ENCODE measurements at places on chromosomes 2 and 18. TPM values are rescaled to one million over a fixed set of nuclear protein-coding genes. Genes with fewer than 3 reads are reported as not detected.

- no peak overlapping the region for H3K4me3 ChIP-seq
- H3K27ac ChIP-seq = no peak overlapping the region
- H3K4me1 ChIP-seq = no peaks in the 10 kb centered on the region
- no peak for DNase-seq
- no peaks in the 10 kb centered on the region for H3K36me3 ChIP-seq
Observed at GRCh38 chr2:8431446-8432125, 250.3 kb upstream of the ID2 start.

SH3RF3 gene
- 2.7 TPM for total RNA-seq

COLEC11 gene
- 0.18 TPM for total RNA-seq

GRCh38 chr2:156189584-156189983 is 142.9 kb downstream of the NR4A2 start:
- no peaks in the 10 kb centered on the region for H3K27me3 ChIP-seq
- DNase-seq = no peak
- H3K4me3 ChIP-seq = no peak overlapping the region
- no peaks in the 10 kb centered on the region for H3K4me1 ChIP-seq
- H3K27ac ChIP-seq = no peak overlapping the region
- H3K36me3 ChIP-seq = no peaks in the 10 kb centered on the region

GRCh38 chr2:3217646-3218045 is 160.0 kb downstream of the EIPR1 start:
- H3K4me1 ChIP-seq = no peaks in the 10 kb centered on the region
- no peak overlapping the region for H3K4me3 ChIP-seq
- no peaks in the 10 kb centered on the region for H3K36me3 ChIP-seq
- no peak for DNase-seq
- H3K27ac ChIP-seq = no peak overlapping the region

RAD51AP2 gene
- total RNA-seq = under 0.01 TPM

GRCh38 chr2:72041638-72042111 is 106.0 kb downstream of the CYP26B1 start:
- H3K27me3 ChIP-seq = peaks cover 2% of the 10 kb centered on the region
- H3K27ac ChIP-seq = no peak overlapping the region
- H3K4me1 ChIP-seq = no peaks in the 10 kb centered on the region

CYP27C1 gene
- 2.3 TPM for total RNA-seq

- no peaks in the 10 kb centered on the region for H3K4me1 ChIP-seq
- H3K27me3 ChIP-seq = no peaks in the 10 kb centered on the region
- H3K27ac ChIP-seq = peak overlapping the region; percentile 83
- peaks cover 3% of the 10 kb centered on the region for H3K36me3 ChIP-seq
- no peak overlapping the region for H3K4me3 ChIP-seq
- DNase-seq = peak; percentile 93
Observed at GRCh38 chr2:45412754-45413379, 198.2 kb downstream of the SRBD1 start.

CHRND gene
- total RNA-seq = 83.7 TPM

DNA sequence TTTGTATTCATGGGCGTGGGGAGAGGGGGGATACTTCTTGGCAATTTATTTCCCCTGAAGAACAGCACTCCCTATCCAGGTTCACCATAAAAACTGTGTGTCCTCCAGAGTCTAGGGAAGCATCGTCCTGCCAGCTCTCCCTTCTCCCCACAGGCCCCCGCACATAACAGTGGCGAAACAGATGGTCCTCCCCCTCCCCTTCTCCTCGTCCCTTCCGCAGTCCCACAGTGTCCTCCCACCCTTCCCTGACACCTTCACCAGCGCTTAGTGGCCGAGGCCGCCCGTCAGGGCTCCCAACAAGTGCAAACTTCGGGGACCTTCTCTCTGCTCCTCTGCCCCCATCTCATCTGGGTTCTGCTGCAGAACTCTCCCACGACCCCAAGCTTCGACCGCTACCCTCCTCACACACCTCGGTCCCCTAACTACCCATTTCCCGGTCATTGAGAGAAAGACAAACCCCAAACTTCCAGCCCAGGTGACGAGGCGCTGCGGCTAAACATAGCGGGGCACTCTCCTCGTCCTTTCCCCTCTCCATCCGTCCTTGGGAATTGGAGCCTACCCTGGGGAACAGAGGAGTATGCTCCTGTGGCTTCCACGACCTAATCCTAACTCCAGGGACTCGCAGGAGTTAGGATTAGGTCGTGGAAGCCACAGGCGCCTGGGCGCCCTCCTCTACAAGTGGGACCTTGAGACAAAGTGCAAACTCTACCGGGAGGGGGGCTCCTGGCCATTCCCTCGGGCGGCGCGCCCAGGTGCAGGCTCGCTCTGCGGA is 971 bp downstream of the ZNF385B start:
- peaks cover 12% of the 10 kb centered on the region for H3K4me1 ChIP-seq
- no peak for DNase-seq
- peak overlapping the region; percentile 8 for H3K4me3 ChIP-seq
- no peak overlapping the region for H3K27ac ChIP-seq
- H3K36me3 ChIP-seq = no peaks in the 10 kb centered on the region
- H3K27me3 ChIP-seq = peaks cover 26% of the 10 kb centered on the region

GRCh38 chr18:10936176-10937053 is 213.0 kb downstream of the PIEZO2 start:
- no peak overlapping the region for H3K4me3 ChIP-seq
- no peaks in the 10 kb centered on the region for H3K36me3 ChIP-seq
- H3K27me3 ChIP-seq = no peaks in the 10 kb centered on the region
- DNase-seq = peak; percentile 86
- H3K27ac ChIP-seq = peak overlapping the region; percentile 63
- peaks cover 6% of the 10 kb centered on the region for H3K4me1 ChIP-seq

- peaks cover 36% of the 10 kb centered on the region for H3K27me3 ChIP-seq
- peak overlapping the region; percentile 1 for H3K27ac ChIP-seq
- peak overlapping the region; percentile 64 for H3K4me3 ChIP-seq
- peak; percentile 52 for DNase-seq
- H3K36me3 ChIP-seq = peaks cover 7% of the 10 kb centered on the region
- H3K4me1 ChIP-seq = peaks cover 20% of the 10 kb centered on the region
Observed at GRCh38 chr2:136116151-136116812, 1.7 kb downstream of the CXCR4 start.

DNA sequence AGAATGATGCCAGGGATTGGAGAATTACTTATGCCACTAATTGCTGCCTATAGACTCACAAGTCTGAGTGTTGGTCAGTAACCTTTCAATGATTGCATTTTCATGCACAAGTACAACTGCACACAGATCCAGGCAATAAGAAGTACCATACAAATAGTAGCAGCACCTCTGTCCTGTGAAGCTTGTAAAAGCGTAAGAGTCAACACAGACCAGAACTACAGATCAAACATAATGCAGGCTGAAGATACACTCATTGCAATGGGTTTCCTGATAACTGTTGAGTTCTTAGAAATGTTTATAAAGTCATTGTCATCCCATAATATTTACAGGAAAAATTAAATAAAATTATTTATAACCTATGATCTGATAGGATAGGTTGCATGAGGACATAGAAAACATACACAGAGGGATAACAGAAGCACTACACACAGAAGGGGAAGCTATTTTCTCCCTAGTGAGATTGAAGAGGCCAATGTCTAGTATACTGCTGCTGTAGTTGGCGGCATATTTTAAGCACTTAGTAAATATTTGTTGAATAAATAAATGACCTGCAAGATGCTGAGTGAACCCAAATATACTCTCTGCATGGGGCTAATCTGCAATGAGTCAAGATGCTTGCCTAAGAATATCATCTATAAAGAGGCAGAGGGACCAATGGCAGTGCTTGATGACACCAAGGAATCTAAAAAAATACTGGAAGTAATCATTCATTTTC is 5.7 kb upstream of the PIK3C3 start:
- DNase-seq = no peak
- H3K36me3 ChIP-seq = no peaks in the 10 kb centered on the region
- H3K4me3 ChIP-seq = no peak overlapping the region
- H3K4me1 ChIP-seq = no peaks in the 10 kb centered on the region
- H3K27me3 ChIP-seq = no peaks in the 10 kb centered on the region

- H3K36me3 ChIP-seq = no peaks in the 10 kb centered on the region
- no peak overlapping the region for H3K4me3 ChIP-seq
- no peak for DNase-seq
- H3K4me1 ChIP-seq = no peaks in the 10 kb centered on the region
Observed at GRCh38 chr2:77443076-77443475, 79.1 kb downstream of the LRRTM4 start.

TUBA3D gene
- total RNA-seq = not detected

GRCh38 chr2:199895406-199895805 is 15.7 kb upstream of the C2orf69 start:
- H3K4me3 ChIP-seq = no peak overlapping the region
- DNase-seq = peak; percentile 54
- no peak overlapping the region for H3K27ac ChIP-seq
- no peaks in the 10 kb centered on the region for H3K36me3 ChIP-seq
- no peaks in the 10 kb centered on the region for H3K4me1 ChIP-seq

- no peaks in the 10 kb centered on the region for H3K27me3 ChIP-seq
- H3K27ac ChIP-seq = peak overlapping the region; percentile 98
- peak; percentile 72 for DNase-seq
- H3K4me1 ChIP-seq = peaks cover 11% of the 10 kb centered on the region
- peaks cover 2% of the 10 kb centered on the region for H3K36me3 ChIP-seq
- H3K4me3 ChIP-seq = peak overlapping the region; percentile 77
Observed at GRCh38 chr18:55319459-55320193, 268.4 kb downstream of the TCF4 start.

PAIP2B gene
- total RNA-seq = 5.9 TPM

BUB1 gene
- 9.0 TPM for total RNA-seq

DNA sequence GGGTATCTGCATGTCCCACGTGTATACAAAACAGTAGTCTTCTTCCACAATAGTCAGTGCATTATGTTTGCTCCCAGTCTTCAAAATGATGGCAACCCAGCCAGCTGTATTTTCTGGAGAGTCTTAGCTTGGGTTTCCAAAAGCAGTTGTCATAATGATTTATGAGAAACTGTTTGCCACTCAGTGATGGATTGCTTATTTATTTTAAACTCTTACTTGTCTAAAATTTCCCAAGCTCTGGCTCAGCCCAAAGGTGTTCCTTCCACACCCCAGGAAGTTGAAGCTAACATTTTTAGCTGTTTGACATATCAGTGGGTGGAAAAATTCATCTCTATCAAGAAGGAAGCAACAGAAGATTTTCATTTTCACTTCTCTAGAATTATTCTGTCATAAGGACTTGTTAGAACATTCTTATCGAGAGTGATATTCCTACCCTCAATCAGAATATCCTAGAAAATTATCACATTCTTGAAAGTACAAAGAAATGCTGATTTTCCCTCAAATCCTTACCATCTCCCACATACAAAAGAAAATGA is 78.8 kb downstream of the ASAP2 start:
- DNase-seq = no peak
- peaks cover 15% of the 10 kb centered on the region for H3K4me1 ChIP-seq
- peaks cover 7% of the 10 kb centered on the region for H3K36me3 ChIP-seq

SERPINB10 gene
- 0.04 TPM for total RNA-seq

- H3K4me3 ChIP-seq = no peak overlapping the region
- H3K4me1 ChIP-seq = no peaks in the 10 kb centered on the region
- no peaks in the 10 kb centered on the region for H3K36me3 ChIP-seq
- H3K27me3 ChIP-seq = no peaks in the 10 kb centered on the region
Observed at GRCh38 chr18:8858888-8859511, 153.6 kb downstream of the MTCL1 start.
